ENCODE measurements at places on chromosomes 7 and 10. TPM values are rescaled to one million over a fixed set of nuclear protein-coding genes. Genes with fewer than 3 reads are reported as not detected.

DNA sequence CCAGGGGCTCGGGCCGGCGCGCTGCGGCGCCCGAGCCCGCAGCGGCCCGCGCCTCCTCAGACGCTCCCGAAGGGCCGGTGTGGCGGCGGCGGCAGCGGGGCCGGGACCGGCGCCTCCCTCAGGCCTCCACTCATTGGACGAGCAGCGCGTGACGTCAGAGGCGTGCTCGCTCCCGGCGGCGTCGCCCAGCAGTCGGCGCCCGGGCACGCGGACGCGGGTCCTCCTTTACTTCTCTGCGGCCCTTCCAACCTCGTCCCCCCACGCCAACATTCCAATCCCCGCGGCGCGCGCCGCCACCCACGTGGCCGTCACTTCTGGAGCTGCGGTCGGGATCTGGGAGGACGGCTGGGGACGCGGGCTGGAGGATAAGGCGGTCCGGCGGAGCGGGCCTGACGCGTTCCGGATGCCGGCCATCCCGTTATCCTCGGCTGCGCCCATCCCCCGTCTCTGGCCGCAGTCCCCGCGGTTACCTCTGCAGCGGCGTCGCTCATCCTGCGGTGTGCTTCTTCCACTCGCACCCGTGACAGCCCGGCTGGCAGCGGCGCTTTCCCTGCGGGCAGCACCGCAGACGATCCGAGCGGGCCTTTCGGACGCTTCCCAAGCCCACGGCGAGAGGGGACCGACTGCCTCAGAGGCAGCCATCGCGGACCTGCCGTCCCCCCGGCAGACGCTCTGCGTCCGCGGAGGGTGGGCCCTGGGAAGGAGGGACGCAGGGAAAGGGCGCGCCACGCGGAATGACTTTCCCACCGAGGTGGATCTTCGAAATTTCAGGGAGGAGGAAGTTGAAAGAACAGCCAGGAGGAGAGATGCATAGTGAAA lies at the start of gene PDZD8:
TSS of gene PDZD8 (minus strand) at position 81 of the 819 bp plus-strand sequence. CDS start 213 bp downstream, outside the sequence.
- DNase-seq, result peak; percentile 96

GRCh38 chr10:62461120-62461519 lies 87.0 kb downstream of the ZNF365 start:
- no peak for DNase-seq

DNA sequence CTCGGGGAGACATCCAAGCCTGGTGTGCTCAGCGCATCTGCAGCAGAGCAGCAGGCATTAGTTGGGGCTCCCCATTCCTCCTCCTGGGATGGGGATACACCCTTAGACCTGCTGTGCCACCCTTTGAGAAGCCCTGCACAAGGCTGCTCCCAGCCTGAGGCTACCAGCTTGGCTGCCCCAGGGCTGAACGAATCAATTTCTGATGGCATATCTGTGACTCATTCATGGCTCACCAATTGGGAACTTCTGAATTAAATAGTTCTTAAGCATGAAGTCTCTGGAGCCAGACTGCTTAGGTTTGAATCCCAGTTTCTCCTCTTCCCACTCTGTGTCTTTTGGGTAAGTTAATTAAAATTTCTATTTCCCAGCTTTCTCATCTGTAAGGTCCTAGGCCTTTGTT lies 16.3 kb upstream of the GLI3 start:
- no peak for DNase-seq

DNA sequence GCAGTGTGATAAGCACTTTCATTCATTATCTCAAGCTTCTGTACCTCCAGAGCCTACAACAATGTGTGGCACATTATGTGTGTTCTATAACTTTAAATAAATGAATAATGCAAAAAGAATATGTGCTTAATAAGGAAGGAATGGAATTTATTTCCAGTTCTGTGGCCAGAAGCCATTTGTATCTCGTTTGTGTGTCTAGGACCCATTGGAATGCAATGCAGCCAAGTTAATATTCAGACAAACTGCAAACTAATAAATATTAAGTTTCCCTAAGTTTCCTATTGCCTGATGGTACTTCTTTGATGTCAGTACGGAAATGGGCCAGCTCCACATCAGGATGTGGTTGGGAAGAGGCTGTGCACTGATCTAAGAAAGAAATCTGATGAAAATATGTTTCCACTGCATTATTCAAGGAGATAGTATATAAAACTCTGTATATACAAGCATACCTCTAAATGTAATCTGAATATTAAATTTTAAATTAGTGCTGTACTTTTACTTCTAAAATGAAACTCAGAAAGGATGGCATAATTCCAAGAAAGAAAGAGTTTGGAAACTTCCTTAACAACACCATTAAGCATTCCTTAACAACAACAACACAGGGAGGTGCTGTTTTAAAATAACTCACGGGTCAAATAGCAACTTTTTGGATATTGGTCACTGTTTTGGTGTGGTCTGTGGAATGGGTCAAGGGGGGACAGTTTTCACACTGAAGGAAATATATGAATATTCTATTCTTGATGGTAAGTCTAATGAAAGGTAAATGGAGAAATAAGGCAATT lies 29.4 kb upstream of the ANKRD30A start:
- DNase-seq, result no peak

- DNase-seq, result no peak
Measured at GRCh38 chr7:127870231-127870907, 160.9 kb downstream of the LRRC4 start.

DNA sequence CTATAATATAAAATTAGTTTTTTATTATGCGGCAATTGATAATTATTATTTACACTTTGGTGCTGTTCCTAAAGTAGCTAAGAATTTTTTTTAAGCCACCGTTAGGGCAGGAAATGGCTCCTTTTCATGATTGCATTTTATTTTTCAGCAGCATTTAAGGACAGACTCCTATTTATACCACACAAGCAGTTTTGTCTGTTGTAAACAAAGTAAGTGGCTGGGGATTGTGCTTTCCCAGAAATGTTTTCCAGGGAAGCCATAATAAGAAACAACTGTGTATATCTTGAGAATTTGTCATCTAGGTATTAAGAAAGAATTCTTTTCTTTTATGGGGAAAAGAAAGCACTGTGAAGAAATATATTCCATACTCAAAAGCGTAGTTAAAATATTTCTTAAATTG lies 232.0 kb downstream of the VTI1A start:
- DNase-seq, result no peak

DNA sequence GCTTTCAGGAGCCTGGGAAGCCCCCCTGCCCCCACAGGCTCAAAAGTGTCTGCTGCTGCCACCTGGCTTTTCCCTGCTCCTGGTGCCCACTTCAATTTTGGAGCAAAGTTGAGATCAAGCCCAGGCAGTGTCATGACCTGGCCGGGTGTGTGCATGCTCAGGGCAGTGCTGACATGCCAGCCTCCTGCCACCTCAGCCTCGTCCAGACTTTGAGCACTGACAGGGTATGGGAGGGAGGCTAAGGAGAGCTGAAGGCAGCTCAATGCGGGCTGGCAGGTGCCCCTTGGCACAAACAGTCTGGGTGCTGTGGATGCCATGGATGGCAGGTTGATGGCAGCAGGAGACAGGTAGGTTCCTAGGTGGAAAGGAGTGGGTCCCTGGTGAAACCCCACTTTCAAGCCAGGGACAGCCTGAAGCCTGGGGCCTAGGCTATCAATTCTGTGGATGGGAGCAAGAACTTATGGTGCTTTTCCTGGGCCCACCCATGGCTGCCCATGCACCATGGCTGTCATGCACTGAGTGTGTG lies 12.3 kb upstream of the ECHDC3 start:
- no peak for DNase-seq

- no peak for DNase-seq
Measured at GRCh38 chr10:45627412-45628048, 45.0 kb downstream of the ZFAND4 start.

DNA sequence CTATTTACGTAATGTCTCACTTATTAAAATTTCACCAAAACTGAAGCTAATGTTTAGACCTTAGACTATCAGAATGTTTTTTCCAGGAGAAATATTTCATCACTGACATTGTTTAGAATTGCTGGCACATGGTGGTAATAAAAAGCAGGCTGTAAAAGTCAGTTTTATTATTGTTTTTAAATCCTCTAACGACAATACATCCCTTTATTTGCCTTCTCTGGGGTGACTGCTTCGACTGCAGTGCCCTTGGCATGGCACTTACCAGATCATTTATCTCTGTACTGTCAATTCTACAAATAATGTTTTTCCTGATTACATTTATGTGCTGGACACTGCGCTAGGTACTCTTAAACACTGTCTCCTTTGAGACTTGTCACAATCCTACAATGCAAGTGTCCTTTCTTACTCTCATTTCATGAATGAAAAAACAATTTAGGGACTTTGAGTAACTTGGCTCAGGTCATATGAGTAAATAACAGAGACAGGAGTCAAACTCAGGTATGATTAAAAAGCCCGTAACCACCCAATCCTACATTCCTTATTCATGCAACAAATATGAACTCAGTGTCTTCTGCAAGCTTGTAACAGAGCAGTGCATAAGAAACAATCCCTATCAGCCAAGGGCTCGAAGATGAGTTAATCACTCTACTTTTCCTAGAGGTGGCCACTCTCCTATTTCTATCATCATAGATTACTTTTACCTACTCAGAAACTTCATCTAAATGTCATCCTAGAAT lies 5.6 kb upstream of the ING3 start:
- DNase-seq, result no peak

DNA sequence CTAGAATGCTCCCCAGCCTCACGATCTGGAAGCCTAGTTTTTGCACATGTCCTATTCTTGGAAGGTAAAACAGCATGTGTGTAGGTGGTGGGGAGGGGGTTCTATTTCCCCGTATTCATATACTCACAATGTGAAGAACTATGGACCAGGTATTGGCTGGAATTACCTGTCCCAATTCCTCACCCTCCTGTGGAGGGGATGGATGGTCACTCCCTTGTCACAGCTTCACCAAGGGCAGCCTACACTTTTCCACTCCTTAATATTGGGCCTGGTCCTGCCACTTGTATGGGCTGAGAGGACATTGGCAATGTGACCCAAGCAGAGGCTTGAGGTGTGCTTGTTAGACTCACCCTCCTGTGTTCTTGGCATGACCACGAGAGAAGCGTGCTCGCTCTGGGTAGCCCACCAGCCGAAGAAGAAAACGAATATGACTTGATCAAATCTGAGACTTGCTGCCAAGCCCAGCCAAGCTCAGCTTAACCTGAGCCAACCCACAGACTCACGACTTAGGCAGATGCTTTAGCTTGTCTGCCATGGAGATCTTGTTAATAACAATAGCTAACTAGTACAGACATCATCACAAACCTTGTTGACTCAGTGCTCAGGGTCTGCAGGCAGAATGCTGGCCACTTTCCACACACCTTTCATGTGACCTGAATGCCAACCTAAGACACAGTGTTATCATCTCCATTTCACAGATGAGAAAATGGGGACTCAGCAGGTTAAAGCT lies 17.2 kb downstream of the ZNF488 start:
- no peak for DNase-seq

DNA sequence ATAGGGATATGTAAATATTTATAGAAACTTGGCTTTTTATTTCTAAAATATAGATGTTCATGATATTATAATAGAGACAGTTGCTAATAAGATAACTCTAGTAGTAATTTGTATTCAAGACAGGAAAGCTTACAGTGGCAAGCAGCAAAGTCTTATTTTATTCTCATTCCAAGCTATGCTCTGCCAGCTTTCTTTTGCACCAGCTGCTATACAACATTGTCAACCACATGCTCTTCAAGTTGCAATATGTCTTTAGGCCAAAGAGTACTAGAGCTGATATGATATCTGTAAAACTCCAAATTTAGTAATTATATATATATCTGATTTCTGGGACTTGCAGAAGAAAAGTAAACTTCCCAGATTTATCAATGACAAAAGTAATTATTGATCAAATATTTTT lies 350.1 kb downstream of the HGF start:
- no peak for DNase-seq

- DNase-seq, result no peak
Measured at GRCh38 chr10:18313140-18313530, 172.9 kb downstream of the CACNB2 start.

- DNase-seq, result peak; percentile 58
Measured at GRCh38 chr7:7595451-7595850, 28.8 kb downstream of the MIOS start.

DNA sequence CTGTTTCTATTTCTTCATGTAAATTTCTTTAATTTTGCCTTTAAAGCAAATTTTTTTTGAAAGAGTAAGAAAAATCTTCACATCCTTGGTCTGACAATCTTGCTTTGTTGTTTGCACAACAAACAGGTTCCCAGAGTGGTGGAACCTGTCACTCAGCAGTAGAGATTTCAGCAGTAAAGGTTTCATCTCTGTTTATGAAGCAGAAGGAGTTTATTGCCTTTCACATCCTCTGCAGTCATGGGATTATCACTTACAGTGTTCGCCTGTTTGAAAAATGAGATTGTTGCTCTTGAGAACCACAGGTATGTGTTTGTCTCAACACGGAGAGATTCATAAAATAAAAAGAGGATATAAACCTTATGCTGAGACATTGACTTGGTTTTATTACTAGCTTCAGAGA lies 342.6 kb downstream of the IPMK start:
- no peak for DNase-seq

DNA sequence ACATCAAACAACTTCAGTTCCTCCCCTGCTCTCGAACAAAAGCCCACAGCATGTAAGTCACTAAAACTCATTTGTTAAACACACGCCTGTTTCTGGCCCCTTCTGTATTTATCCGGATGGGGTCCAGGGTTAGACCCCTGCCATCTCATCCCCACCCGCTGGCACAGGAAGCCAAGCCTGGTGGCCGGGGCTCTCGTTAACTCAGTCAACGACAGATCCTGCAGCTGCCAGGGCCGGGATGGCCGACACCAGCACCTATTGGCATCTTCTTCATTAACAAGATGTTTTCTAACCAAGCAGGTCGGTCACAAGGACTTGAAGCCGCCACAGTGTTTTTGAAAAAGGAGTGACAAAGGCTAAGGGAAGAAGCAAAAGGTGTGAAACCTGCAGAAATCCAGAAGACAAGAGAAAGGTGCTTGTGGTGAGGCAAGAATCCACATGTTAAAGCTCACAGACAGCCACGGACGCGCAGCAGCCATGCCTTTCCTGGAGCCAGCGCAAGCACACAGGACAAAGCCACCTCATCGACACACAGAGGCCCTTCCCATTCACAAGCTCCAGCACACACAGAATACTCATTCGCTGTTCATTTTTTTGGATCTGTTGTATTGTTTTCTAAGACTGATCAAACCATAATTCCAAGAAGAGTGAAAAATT lies 202.7 kb downstream of the DIP2C start:
- no peak for DNase-seq

GRCh38 chr10:118986815-118987790 lies 42.4 kb upstream of the NANOS1 start:
- DNase-seq, result no peak

DNA sequence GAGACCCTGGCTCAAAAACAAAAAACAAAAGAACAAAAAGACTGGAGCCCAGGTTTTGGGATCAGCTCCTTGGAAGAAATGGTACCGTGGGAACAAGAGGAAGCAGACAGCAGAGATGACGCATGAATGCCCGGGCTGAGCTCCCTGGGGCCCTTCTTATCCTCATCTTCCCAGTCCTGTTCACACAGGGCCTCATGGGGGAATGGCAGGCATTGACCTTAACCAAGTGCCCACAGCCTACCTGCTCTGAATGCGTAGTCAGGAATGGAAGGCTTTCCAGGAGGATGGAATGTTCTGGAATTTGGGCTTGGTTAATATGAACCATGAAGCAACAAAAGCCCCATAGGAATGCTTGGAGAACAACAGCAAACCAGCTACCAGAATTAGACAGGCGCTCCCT lies 154.7 kb downstream of the PRPF18 start:
- no peak for DNase-seq

- DNase-seq, result no peak
Measured at GRCh38 chr7:28623105-28623730, 210.9 kb downstream of the CREB5 start.

Gene HOGA1
- polyA plus RNA-seq, result 4.8 TPM

Gene KIF11
- 3.8 TPM for polyA plus RNA-seq

Gene SKIDA1
- polyA plus RNA-seq, result 0.47 TPM

Gene INPP5A
- 12.9 TPM for polyA plus RNA-seq

Gene WDR86
- 2.5 TPM for polyA plus RNA-seq

Gene IL2RA
- not detected for polyA plus RNA-seq
